NCI-H1436 (cell line): ENCODE measurements at places on chromosomes 12 and 14.
A peak's percentile ranks its signal among the peaks of the same experiment; 100 is the strongest.

- DNase-seq = no peak
Observed at GRCh38 chr12:107478881-107479280, 206.7 kb upstream of the PWP1 start.

- DNase-seq = no peak
Observed at GRCh38 chr14:95305145-95305544, 14.6 kb downstream of the CLMN start.

DNA sequence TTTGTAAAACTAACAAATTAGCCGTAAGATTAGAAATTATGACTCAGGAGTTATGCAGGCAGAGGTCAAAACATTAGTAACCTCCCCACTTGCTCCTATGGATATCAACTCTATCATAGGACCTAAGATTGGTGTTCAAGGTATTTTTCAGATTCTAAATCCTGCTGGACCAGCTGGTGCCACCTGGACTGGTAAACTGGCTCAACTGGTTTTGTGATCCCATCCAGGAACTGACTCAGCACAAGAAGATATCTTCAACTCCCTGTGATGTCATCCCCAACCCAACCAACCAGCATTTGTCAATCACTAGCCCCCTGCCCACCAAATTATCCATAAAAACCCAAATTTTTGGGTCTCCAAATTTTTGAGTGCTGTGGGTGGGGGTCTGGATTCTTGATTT, 98.1 kb upstream of the OR4E1 start:
- DNase-seq = no peak

- DNase-seq = no peak
Observed at GRCh38 chr12:15494329-15495046, 172.2 kb downstream of the PTPRO start.

DNA sequence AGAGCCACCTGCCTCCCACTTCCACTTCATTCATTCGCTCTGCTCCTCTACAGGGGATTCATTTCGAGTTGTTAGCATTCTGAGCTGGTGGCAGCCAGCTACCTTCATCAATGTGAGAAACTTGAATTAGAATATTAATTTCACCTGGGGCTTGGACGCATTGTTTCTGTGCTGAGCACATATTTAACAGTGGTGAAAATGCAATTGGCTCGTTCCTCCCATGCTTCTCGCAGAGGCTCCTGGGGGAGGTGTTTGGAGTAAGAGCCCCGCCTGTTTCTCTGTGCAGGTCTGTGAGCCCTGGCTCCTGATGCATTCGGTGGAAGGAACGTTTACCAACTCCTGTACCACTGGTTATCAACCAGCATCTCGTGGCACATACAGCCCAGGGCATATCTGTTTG, 141.5 kb downstream of the AACS start:
- DNase-seq = no peak

DNA sequence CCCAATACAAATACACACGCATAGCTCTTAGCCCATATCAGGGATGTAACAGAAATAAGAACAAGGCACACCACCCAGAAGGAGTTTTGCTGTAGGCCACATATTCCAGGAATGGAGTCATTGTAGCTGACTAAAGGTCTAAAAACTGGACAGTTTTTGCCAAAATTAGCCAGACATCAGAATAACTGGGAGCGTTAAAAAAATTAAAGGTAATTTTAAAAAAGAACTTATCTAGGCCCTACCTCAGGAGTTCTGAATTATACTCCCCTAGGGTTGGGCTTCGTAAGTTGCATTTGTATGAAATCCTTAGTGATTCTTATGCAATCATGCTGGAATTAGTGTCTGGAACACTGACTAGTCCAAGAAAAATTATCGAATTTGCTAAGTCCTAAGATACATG, 987.7 kb downstream of the GALC start:
- DNase-seq = no peak

DNA sequence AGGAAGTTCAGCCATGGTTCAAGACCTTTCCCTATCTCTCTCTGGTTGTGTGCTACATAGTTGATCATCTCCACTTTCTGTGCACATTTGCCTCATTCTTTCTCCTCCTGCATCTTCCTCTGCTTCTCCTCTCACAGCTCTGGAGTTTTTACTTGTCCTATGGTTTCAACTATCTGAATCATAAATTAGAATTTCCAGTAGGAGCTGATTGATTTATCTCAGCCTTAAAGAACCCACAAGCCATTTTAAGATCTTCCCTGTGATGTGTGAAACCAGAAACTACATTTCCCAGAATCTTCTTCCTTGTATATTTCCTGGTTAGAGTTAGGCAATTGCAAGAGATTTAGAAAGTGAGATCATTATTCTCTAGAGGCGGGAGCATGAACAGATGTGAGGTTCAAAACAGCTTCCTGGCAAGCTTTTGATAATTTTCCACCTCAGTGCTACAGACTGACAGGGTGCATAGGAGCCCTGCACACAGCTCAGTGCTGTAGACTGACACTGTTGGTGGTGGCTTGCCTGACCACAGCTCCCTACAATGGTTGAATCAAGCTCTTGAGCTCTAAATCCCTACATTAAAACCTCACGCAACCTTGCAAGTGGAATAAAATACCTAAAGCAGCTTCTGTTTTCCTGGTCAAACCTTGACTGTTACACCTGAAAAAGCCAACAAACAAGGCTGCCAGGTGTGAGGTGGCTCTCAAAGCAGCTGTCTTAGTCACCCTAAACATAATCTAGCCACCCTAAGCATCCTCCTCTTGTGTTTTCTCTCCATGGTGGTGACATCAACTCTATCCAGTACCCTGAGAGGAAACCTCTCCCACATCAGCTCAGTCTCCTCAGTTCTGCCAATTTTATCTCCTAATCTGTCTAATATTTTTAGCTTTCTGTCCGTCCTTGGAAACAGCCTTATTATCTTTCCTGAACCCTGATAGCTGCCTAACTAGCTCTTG, 21.5 kb upstream of the IFNG start:
- DNase-seq = no peak

DNA sequence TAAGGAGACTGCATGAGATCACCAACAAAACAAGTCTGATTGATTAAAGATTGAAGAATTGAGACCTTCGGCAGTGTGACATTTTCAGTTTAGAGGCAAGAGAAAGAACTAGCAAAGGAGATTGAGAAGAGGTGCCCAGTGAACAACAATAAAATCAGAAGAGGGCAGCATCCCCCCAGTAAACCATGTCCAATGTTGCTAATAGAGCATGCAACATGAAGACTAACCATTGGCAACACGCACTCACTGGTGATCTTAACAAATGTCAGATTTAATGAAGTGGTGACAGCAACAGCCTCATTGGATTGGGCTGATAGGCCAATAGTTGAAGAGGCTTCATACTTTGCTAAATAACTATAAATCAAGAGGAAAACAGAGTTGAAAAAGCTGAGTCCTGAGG, 20.7 kb upstream of the TAS2R14 start:
- no peak for DNase-seq

- DNase-seq = no peak
Observed at GRCh38 chr14:90579088-90579487, 182.3 kb downstream of the CALM1 start.

GRCh38 chr14:103949131-103949790, 6.9 kb upstream of the RD3L start:
- DNase-seq = no peak

- no peak for DNase-seq
Observed at GRCh38 chr12:33639975-33640374, 200.4 kb upstream of the SYT10 start.

DNA sequence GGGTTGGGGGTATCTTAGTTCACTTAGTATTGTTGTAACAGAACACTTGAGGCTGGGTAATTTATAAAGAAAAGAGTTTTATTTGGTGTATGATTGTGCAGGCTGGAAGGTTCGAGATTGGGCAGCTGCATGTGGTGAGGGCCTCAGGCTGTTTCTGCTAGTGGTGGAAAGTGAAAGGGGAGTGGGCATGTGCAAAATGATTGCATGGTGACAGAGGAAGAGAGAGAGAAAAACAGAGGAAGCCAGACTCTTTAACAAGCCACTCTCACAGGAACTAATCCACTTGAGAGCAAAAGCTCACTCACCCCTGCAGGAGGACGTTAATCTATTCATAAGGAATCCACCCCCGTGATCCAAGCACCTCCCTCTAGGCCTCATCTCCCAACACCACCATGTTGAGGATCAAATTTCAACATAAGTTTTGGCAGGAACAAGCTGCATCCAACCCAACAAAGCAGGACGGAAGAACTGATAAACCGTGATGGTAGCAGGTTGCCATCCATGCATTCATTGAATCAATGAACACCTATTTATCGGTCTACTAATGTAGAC, 165.0 kb upstream of the GZMB start:
- no peak for DNase-seq

DNA sequence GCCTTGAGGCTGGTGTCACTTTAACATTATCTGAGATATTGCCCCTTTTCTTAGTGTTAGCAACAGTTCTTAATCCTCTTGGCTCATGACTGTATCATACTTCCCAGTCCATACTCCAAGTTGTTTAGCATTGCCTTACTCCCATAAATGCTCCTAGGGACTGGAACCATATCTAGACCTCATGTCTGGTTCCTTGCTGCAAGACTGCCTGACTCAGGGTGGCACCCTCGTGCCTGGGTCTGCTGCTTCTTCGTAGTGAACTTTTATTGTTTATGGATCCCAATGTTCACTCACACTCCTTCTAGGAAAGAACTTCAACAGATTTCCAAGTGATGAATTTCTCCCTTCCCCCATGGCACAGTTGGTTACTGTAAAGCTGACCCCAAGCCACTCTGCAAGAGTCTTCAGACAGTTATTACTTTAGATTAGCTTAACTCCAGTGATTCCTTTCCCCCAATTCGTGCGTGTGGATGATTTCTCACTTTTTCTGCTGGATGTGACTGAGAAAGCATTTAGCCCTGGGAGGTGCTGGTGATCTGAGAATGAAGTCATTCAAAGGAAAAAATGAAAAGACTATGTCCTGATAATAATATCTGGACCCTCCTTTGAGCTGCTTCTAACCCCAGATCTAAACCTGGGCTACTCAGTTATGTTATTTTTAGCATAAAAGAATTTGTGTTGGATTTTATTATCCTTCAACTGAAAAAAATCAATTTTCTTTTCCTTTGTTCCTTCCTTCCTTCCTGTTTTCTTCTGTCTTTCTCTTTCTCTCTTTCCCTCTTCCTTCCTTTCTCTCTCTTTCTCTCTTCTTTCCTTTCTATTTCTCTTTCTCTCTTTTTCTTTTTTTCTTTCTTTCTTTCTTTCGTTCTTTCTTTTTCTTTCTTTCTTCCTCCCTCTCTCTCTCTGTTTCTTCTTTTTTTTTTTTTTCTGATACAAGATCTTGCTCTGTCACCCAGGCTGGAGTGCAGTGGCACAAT, 47.5 kb upstream of the PPP1R12A start:
- no peak for DNase-seq

- DNase-seq = peak; percentile 41
Observed at GRCh38 chr12:121697093-121697698, 15.4 kb upstream of the TMEM120B start.

DNA sequence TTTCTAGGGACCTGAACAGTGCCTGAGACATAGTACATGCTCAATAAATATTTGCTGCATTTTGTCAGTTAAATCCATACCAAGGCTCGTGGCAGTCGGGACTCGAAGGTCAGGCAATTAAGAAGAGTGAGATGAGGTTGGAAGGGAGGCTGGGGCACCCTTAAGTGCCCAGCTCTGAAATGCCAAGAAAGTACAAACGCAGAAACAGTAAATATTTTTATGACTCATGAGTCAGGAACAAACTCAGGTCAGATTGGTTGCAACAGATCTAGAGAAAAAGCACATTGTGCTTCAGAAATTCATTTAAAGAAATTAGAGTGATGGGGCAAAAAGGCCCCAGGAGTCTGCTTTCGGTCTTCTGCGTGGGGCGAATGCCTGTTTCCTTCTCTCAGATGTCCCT, 83.0 kb upstream of the FZD10 start:
- DNase-seq = no peak

- no peak for DNase-seq
Observed at GRCh38 chr14:87343652-87344051, 649.3 kb downstream of the GALC start.

DNA sequence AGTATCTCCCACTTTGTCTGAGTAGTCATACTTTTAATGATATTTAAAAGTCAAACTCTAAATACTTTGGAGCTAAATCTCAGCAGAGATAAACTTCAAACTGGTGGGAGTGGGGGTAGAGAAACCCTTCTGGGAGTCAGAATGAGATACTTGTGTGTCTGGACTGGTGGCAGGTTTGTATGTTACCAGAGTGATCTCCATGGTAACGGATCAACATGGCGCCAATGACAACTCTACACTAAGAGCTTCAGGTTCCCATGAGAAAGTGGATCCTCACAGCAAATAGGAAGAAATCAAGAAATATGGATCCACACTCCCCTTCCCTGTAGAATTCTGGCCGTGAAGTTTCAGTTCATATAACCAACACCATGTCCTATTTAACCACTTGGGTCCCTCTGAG, 121.9 kb downstream of the ETV6 start:
- DNase-seq = no peak

- no peak for DNase-seq
Observed at GRCh38 chr14:94128216-94128839, 1.1 kb downstream of the IFI27L2 start.

DNA sequence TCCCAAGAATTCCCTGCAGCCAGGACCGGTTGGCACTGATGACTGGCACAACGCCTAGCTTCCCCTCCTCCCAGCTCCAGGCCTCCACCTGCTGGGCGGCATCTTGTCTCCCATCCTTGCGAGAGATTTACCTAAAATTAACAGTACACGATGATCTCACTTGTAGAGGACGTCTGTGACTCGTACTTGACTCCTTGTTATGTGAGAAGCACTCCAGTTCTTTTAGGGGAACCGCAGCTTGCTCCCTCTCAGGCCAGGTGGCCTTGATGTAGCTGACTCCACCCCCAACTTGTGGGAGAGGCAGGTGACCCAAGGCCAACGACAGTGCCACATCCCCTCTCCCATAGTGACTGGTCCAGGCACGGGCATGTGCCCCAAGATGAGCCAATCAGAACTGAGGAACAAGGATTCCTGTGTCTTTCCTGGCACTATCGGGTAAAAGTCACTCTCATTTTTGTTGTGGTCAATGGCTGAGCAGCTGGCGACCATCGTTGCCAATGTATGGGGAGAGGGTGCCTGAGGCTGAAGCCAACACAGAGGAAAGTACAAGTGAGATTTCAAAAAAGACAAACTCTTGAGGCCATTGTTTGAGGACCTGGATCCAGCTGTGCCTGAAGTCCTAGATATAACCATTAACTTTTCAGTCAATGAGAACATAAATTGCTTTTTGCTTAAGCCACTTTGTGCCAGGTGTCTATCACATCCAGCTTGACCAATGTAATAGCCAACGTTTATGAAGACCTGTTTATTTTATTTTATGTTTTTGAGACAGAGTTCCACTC, 208.7 kb downstream of the RBM19 start:
- DNase-seq = peak; percentile 13

GRCh38 chr12:124385219-124385969, 90.5 kb downstream of the RFLNA start:
- no peak for DNase-seq

GRCh38 chr14:105205673-105206208, 24.6 kb upstream of the NUDT14 start:
- no peak for DNase-seq

- no peak for DNase-seq
Observed at GRCh38 chr14:72512281-72512680, 381.6 kb downstream of the DPF3 start.

- DNase-seq = no peak
Observed at GRCh38 chr12:47805417-47805816, 14.3 kb downstream of the HDAC7 start.

GRCh38 chr12:112314981-112315380, 67.2 kb downstream of the HECTD4 start:
- no peak for DNase-seq

- DNase-seq = no peak
Observed at GRCh38 chr14:71947947-71948500, 15.8 kb downstream of the RGS6 start.

GRCh38 chr12:123034022-123034541, 53.6 kb downstream of the ARL6IP4 start:
- DNase-seq = no peak
